SK-N-SH treated with all-trans-retinoic acid at 6 μM for 48 hours (cell line): ENCODE measurements at places on chromosomes 6 and 20.

DNA sequence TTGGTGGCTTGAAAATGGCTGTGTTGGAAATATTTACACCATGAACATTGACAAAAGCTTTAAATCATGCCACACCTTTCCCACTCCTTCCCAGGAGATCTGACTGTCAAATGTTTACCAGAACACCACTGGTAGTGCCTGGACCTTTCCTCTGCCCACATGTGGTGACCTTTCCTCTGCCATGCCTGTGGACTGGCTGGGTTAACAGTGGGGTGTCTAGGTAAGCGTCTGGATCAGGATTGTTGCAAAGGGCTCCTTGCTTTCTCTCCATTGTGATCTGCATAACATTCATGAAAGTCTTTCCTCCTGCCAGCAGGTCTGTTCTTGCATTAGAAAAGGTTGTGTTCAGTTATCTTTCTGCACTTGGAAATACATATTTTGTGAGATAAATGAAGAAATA is 572.7 kb downstream of the DHX35 start:
- ATAC-seq: no peak

DNA sequence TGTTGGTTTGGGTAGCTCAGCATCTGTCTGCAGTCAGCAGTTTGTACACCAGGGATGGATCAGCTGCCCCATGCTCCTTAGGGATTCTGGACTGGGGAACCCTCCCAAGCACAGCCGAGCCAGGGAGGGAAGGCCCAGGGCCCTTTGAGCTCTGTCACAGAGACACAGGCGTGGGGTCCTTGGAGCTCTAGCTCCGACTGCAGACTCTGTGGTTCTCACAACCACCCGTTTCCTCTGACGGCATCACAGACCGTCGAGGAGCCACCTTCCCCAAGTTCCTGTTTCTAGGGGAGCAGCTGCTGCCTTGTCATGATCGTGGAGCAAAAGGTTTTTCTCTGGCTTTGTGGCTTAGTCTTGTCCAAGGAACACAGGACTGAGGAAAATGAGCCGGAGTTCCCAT is at the start of gene SLA2:
Gene SLA2 (minus strand): TSS at position 199 of the 400 bp plus-strand sequence. CDS start 4,861 bp downstream, outside the sequence.
- no peak for ATAC-seq

- ATAC-seq: no peak
Measured at GRCh38 chr6:11403035-11403601, 134.4 kb upstream of the TMEM170B start.

GRCh38 chr6:32112431-32112980 is 3.4 kb upstream of the TNXB start:
- ATAC-seq: no peak

GRCh38 chr6:10429638-10430427 is 15.0 kb upstream of the TFAP2A start:
- peak; percentile 76 for ATAC-seq

- no peak for ATAC-seq
Measured at GRCh38 chr6:40359808-40360207, 227.4 kb downstream of the LRFN2 start.

GRCh38 chr6:149897855-149898744 is at the start of gene RAET1E:
Gene RAET1E (minus strand): TSS chr6:149898113. CDS start chr6:149890901, 7,212 bp downstream.
- peak; percentile 46; the same call in 2 of the 3 replicates for ATAC-seq

GRCh38 chr6:321536-322258 is 29.4 kb downstream of the DUSP22 start:
- ATAC-seq: no peak

- ATAC-seq: no peak
Measured at GRCh38 chr6:48067886-48068277, 43.1 kb downstream of the PTCHD4 start.

- ATAC-seq: no peak
Measured at GRCh38 chr20:12977328-12978125, 31.2 kb upstream of the SPTLC3 start.

DNA sequence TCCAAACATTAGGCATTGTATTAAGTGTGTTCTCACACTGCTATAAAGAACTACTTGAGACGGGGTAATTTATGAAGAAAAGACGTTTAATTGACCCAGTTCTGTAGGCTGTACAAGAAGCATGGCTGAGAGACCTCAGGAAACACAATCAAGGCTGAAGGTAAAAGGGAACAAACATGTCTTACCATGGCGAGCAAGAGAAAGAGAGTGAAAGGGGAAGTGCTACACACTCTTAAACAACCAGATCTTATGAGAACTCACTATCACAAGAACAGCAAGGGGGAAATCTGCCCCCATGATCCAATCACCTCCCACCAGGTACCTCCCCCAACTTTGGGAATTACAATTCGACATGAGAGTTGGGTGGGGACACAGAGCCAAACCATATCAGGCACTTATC is 86.6 kb upstream of the TOP1 start:
- ATAC-seq: no peak

DNA sequence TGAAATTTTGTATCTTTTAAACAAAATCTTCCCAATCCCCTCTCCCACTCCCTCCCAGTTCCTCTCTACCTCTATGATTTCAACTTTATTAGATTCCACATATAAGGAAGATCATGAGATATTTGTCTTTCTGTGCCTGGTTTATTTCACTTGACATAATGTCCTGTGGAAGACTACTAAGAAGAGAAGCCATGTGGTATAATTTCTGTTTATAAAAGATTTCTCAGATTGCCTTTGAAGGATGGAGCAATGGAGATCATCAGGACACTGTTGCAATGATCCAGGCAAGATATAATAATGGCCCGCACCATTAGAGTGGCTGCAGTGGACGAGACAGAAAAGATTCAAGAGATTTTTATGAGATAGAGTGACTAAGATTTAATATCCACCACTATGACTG is 13.1 kb downstream of the NRSN1 start:
- ATAC-seq: no peak

- ATAC-seq: no peak
Measured at GRCh38 chr6:7008451-7008988, 99.2 kb upstream of the RREB1 start.

GRCh38 chr6:112957536-112957916 is 610.4 kb downstream of the RFPL4B start:
- ATAC-seq: peak; percentile 9; the same call in 1 of the 3 replicates

DNA sequence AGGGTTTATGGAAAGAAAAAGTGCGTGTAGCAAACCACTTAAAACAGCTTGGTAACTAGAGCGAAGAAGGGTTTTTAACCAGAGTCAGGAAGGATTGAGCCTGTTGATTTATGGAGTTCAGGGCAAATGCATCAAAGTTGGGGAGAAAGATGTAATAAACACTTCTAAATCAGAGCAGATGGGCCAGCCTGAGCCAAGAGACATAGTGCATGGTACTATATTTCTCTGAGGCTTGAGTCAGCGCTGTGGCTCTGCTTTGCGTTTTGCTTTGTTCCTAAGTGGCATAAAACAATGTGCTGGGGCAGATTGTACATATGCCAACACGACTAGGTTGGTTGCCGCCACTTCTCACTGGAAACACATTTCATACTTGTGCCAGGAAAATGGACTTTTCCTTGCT is 111.3 kb downstream of the BCKDHB start:
- peak; percentile 88 for ATAC-seq

DNA sequence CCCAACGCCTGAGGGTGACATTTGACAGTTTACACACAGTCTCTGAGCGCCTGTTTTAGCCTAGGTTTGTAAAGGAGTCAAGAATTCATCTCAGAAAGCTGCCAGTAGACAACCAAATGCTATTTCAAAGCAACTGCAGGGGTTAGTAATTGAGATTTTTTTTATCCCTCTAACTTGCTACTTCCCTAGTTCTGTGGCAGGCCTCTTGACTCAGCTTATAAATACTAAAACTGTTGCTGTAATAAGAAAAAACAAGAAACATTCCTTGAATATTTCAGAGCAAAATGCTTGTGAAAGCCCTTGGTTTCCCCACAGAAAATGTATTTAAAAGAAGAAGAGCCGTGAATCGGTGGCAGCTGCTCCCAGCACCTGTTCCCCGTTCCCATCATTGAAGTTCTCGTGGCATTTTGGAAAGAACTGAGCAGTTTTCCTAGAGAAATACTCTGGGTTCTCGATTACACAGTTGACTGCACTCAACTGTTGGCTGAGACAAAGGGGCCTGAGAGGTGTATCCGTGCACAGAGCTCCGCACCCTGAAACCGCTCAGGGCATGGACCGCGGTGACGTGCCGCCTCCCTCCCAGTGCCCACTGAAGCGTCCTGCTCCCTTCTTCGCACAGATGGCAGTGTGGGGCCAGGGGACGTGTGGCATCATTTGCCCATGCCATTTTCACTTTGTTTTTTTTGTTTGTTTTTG is 20.9 kb downstream of the DLL1 start:
- no peak for ATAC-seq

GRCh38 chr6:16774437-16774836 is 13.2 kb upstream of the ATXN1 start:
- ATAC-seq: no peak

GRCh38 chr6:335572-335971 is 43.3 kb downstream of the DUSP22 start:
- ATAC-seq: no peak
